Left ventricle myocardium superior (tissue), 1 donor: ENCODE measurements at places on chromosomes 1 and 21. TPM values are rescaled to one million over a fixed set of nuclear protein-coding genes. Genes with fewer than 3 reads are reported as not detected.
A peak's percentile ranks its signal among the peaks of the same experiment; 100 is the strongest.

GRCh38 chr1:207071426-207071825 lies 17.2 kb upstream of the C4BPB start:
- DNase-seq, result no peak

DNA sequence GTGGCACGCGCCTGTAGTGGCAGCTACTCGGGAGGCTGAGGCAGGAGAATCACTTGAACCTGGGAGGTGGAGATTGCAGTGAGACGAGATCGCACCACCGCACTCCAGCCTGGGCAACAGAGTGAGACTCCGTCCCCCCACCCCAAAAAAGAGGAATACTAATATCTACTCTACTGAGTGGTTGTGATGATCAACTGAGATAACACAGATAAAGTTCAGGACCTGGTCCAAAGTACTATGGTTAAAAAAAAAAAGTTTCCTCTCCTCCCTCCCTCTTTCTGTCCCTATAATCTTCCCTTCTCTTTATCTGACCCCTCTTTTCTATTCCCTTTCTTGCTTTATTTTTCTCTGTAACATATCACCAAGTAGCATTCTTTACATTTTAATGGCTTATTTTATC lies 4.0 kb upstream of the RORC start:
- DNase-seq, result no peak

- no peak for DNase-seq
Observed at GRCh38 chr1:225474439-225474985, 46.7 kb upstream of the LBR start.

DNA sequence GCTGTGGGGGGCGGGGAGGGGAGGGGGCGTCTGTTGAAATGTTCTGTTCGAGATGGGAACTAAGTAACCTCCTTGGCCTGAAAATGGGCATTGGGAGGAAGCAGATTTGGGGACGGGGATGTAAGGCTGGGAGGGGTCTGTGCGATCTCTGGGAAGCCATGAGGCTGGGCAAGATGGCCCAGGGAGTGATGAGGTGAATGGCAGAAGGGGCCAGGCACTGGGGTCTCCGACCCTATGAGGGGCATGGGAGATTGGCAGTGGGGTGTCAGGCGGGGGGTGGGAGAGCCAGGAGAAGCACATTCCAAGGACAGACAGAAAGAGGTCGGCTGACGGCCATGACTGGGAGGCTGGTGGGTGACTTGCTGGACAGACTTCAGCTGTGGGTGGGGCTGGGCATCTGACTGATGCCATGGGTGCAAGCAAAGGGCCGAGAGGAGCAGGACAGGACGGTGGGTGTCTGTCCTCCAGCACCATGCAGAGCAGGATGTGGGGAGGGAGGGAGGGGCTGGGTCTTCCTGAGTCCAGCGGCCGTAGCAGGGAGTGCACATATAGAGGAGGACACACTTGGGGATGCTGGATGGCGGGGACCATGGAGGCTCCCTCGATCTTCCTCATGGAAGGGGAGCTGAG lies 30.0 kb upstream of the COL18A1 start:
- DNase-seq, result peak; percentile 10

GRCh38 chr1:95257758-95258157 lies 23.7 kb downstream of the RWDD3 start:
- DNase-seq, result no peak

- DNase-seq, result no peak
Observed at GRCh38 chr1:172588296-172589291, 55.6 kb downstream of the SUCO start.

DNA sequence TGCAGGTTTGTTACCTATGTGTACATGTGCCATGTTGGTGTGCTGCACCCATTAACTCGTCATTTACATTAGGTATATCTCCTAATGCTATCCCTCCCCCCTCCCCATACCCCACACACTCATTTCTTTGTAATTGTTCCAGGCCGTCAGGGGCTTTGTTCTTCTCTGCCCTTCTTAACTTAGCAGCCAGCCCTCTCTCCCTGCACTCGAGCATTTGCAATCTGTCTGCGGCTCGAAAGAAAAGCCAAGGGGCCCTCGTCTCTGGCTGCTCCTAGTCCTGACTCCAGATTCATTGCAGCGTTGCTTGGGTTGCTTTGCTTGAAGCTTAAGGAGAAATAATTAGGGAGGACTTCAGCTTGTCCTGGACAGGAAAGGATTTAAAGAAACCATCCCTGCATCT lies 85.7 kb downstream of the ATP1A1 start:
- no peak for DNase-seq

DNA sequence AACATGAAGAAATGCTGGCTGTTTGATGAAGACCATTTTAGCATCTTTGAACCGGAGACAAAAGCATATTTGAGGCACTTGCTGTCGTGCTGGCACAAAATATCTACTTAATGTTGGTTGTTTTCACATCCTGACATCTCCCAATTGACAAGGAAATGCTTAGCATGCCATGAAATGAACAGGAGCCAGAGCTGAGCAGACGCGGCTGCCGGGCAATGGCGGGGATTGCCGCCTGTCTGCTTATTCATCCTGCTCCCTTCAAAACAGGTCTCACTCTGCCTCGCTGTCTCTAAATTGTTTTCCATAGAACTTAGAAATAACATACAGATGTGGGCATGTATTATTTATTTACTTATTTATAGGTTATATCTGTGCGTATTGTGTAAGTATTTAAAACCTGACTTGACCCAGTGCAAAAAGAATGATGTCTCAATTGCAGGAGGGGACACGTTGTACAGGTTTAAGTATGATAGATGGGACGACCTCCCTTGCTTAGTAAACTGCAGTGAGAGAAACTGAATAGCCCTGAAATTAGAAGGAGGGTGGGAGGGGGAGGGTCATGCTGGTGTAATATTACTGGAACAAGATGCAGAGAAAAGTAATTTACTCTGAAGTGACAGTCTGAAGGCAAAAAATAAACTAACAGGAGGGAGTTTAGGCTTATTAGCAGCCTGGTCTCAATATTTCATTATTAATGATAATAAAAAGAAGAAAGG lies 590.4 kb upstream of the PLXNA2 start:
- DNase-seq, result no peak

DNA sequence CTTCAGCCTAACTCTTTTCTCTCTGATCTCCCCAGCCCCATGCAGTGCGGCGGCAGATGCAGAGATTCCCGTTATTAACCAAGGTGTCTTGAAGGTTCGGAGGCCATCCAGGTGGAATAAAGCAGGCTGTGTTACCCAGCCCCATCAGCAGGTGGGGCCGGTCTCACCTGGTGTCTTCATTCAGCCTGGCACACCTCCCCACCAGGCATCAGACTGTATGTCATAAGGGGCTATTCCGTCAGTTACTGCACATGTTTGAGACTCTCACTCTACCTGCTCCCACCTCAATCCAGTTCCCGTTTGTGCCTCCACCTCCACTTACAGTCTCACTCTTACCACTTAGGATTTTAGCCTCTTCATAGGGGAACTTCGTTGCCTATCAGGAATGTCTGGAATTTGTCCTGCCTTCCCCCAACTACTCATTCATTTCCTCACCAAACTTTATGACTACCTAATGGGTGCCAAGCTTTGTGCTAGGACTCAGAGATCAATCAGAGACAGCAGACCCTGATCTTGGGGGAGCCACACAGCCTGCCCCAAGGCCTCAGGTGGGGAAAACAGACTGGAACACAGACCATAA lies 170.2 kb downstream of the PLPP3 start:
- peak; percentile 57 for DNase-seq

DNA sequence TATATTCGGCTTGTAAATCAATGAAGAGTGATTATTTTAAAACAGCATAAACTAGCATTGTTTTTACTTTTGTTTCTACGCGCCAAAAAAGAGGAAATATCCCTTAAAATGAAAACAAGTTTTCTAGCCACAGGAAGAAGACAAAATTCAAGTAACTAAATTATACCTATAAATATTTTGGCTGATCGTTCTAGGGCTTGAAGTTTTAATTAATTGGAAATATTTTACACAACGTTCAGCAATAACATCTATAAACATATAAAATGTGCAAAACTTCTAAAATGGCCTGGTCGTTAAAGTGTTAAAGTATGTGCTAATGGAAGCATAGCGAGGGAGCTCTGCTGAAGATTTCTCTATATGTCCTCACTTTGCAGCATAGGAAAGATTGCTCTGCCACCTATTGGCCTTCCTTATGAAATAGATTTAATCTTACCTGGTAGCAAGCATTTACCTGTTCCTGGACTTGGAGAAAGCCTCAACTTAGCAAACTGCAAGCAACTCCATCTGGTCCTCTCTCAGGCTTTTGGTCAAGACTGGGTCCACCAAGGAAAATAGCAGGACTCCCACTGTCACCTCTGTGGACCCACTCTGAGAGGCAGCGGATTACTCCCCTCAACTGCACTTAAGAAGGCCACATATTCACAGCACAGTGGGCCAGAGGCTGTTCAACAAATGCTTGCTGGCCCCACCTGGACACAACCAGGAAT lies 351.3 kb upstream of the RUNX1 start:
- DNase-seq, result no peak

DNA sequence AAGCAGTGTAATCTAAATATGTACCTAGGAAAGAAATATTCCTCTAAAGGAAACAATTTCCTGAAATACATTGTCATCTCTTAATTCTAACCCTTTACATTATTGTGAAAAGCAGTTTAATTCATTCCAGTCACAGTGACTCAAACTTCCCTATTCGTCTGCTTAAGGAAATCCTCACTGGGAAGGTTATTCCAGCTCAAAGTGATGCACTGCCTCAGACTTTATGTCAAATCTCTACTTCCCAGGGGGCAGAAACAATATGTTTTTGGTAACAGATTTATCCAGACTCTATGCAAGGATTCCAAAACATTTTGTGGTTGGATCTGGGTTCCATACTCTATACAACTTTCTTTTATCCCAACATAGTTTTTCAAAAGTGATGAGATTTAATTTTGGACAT lies 145.2 kb downstream of the NTMT2 start:
- DNase-seq, result no peak

DNA sequence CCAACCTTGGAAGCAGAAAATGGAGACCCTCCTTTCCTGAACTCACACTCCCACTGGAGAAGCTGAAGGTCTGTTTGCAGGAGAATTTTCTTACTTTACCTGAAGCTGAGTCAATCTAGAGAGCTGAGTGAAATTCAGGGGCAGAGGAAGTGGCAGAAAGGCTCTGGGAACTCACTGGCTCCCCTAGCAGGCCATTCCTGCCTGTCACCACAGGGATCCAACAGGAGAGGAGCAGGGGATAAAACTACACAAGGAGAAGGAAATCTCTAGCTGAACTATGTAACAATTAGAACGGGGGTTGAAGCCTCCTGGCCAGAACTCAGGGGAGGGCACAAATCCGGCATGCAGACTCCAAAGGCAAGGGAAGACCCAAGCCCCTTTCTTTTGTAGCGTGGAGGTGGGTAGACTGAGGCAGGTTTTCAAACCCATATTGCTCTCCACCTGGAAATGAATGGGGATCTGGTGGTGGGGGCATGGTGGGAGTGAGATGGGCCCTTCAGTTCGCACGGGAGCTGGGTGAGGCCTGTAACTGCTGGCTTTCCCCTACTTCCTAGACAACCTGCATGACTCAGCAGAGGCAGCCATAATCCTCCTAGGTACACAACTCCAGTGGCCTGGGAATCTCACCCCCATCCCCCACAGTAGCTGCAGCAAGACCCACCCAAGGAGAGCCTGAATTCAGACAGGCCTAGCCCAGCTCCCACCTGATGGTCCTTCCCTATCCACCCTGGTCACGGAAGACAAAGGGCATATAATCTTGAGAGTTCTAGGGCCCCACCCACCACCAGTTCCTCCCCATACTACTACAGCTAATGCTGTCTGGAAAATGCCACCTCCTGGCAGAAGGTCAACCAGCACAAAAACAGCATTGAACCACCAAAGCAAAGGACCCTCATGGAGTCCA lies 158.1 kb downstream of the LTN1 start:
- no peak for DNase-seq

- DNase-seq, result peak; percentile 29
Observed at GRCh38 chr1:8239306-8240023, 78.4 kb upstream of the SLC45A1 start.

GRCh38 chr1:3518256-3518655 lies 63.8 kb downstream of the ARHGEF16 start:
- no peak for DNase-seq

GRCh38 chr1:226004396-226004795 lies 5.3 kb upstream of the SDE2 start:
- no peak for DNase-seq

DNA sequence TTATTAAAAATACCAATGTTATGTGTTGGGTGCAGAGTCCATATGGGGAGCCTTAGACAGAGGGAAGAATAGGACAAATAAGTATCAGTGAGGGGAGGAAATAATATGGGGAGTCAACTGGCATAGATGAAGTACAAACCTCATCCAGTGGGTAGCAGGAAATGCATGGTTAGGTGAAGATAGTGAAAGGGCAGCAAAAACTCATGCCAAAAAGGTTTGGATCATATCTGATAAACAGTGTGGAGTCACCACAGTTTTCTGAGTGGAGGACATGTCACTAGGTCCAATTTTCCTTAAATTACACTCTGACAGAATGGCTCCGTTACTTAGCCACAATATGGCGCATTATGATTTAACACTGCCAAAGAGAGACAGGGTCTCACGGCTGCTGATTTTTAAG lies 10.3 kb downstream of the DUSP23 start:
- DNase-seq, result no peak

GRCh38 chr21:27213303-27213702 lies 246.4 kb upstream of the ADAMTS5 start:
- no peak for DNase-seq

GRCh38 chr1:107681001-107681479 lies 283.9 kb downstream of the VAV3 start:
- DNase-seq, result no peak

GRCh38 chr1:234229581-234230387 lies 143.5 kb upstream of the COA6 start:
- no peak for DNase-seq

- no peak for DNase-seq
Observed at GRCh38 chr1:159864262-159864661, 1.8 kb upstream of the VSIG8 start.

GRCh38 chr1:39737546-39738169 lies 1.0 kb upstream of the PPIE start:
- DNase-seq, result no peak

- DNase-seq, result peak; percentile 70
Observed at GRCh38 chr1:7299329-7299799, 471.7 kb upstream of the VAMP3 start.

DNA sequence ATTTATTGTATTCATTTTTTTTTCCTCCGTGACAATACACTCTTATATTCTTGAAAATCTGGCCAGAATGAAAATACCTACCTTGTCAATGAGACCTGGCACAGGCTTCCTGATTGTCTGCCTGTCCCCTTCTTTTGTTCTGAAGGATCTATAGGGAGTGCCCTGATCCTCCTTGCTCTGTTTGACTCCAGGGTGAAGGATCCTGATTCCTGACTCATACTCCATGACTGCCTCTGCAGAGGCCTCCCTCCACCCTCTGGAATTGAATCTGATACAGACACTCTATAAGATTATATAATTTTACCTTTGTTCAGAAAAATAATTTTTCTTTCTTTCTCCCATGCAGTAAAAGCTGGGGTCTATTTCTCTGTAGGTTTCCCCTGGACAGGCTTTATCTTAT lies 116.2 kb downstream of the HMCN1 start:
- no peak for DNase-seq

GRCh38 chr1:27097484-27097917 lies 57.4 kb downstream of the SLC9A1 start:
- DNase-seq, result peak; percentile 79

- DNase-seq, result no peak
Observed at GRCh38 chr1:109628540-109629321, 9.1 kb downstream of the AMPD2 start.

The PCNX2 gene
- 1.3 TPM for total RNA-seq

The OLIG2 gene
- total RNA-seq, result not detected

The B3GALT2 gene
- 83.4 TPM for total RNA-seq

The DAB1 gene
- 2.6 TPM for total RNA-seq

The CELA2A gene
- not detected for total RNA-seq

The POU3F1 gene
- total RNA-seq, result not detected

The CR1L gene
- total RNA-seq, result not detected
